ENCODE measurements at places on chromosomes 1 and 21.

GRCh38 chr1:213094446-213094845, 43.4 kb downstream of the RPS6KC1 start:
- no peak for DNase-seq

DNA sequence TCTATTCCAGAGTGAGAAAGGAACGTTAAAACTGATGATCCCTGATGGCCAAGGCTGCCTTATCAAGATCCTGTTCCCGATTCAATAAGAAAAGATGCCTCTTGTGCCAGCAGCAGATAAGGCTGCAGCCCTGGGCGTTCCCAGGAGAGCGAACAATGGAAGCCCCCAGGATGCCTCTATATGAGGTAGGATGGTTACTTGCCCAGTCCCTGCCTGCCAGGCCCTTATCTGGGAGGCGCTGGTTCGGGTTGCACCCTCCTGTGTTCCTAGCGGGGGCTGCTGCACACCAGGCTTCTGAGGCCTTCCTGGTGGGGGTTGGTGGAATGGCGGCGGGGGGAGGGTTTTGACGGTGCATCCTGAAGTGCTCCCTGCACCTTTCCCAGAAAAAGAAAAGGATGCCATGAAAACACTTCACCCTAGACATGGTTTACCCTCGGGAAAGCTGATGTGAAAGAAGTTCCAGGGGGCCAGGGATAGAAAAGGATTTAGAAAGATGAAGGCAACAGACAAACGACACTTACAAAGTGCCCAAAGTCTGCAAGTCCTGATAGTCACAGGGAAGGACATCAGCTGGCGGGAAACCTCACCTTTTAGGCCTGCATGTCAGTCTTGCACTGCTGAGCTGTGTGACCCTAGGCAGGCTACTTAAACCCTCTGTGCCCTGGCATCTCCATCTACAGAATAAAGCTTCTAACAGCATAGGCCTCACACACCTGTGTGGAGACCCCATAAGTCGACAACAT, 100.3 kb downstream of the KCNJ15 start:
- no peak for DNase-seq

GRCh38 chr1:39445573-39445972, 45.9 kb upstream of the BMP8A start:
- no peak for DNase-seq

DNA sequence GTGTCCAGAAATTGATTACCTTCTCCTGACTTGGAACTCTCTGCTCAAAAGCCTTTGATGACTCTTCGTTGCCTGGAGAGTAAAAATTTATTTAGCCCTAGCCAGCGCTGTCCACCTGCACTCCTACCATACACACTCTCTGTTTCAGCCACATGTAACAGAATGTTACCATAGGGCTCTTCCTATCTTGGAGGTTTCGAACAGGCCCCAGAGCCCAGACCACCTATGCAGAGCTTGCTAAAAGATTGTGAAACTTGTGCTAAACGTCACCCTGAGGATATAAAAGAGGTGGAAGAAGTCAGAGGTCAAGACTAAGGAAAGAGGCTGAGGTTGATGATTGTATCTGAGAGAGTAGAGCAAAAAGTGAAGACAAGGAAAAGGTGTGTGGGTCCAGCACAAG, 237.0 kb upstream of the HOOK1 start:
- DNase-seq: no peak

- DNase-seq: no peak
These were observed 100.0 kb downstream of the POFUT2 start for GRCh38 chr21:45187646-45188045.

DNA sequence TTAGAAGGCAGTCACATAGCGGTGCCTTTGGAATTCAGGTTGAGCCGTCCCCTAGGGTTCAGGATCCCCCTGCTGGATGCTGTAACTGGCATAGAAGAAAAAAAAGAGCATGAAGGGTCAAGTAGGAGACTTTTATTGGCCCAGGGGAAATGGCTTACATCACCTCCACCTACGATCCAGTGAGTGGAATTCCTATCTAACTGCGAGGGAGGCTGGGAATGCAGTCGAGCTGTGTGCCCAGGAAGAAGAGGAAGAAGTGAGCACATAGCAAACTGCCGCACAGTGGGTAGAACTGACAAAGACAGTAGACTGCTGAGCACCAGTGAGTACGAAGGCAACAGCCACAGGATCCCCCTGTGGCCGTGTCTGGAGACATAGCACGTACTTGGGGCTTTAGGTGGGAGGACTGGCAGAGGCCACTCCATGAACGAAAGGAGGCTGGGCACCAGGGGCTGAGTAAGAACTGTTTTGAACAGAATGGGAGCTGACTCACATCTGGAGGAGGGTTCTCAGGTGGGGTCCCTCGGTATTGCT, 79.2 kb downstream of the RNF220 start:
- DNase-seq: no peak

DNA sequence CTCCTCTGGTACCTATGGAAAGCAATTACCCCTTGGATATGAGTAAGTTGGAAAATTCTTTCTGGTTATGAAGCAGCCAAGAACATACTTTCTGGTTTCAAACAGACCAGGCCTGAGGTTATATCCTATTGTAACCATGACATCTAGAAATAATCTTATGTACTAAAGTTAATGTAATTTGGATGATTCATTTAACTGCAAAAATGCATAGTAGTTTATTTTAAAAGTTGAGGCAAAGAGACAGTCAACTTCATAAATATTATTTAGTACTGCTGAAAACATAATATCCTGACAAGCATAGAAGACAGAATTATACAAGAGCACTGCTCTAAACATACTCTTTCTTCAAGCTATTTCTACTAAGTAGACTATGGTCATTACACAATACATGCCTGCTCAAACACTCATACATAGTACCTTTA, 25.5 kb downstream of the ODF2L start:
- DNase-seq: no peak

DNA sequence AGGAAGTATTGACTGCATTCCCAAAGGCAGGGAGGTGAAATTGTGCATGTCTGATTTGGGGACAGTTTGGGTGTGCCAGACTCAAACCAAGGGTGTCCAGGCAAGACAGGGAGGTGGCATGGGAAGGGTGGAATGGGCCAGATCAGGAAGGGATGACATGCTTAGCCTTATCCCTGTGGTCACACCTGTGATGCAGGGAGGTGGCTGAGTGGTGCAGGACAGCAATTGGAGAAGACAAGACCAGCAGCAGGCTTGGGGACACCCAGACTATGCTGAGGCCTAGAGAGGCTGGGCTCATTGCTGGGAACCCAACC, 4.0 kb downstream of the FOXO6 start:
- DNase-seq: no peak

- DNase-seq: no peak
These were observed 865 bp downstream of the PIGC start for GRCh38 chr1:172442843-172443565.

GRCh38 chr1:187876775-187877174, 1048.0 kb downstream of the PLA2G4A start:
- no peak for DNase-seq

GRCh38 chr1:52834798-52835197, 7.8 kb upstream of the ZYG11A start:
- DNase-seq: no peak

GRCh38 chr1:102852613-102853012, 255.7 kb downstream of the COL11A1 start:
- no peak for DNase-seq

DNA sequence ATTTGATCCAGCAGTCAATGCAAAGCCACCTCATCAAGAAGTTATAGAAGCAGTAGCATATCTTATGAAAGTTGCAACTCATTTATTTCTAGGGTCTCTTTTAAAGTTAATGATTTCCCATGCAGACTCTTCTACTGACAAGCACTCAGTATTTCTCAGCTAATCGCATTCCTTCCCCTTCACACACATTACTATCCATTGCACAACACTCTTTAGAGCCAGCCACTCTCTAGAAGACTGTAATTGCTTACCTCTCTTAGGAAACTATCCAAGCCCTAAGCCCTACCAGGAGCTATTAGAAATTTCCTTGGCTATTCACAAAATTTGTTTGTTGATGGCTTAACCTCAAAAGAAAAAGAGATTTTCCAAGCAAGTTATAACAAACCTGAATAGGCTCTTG, 106.0 kb downstream of the ADAMTS1 start:
- no peak for DNase-seq

DNA sequence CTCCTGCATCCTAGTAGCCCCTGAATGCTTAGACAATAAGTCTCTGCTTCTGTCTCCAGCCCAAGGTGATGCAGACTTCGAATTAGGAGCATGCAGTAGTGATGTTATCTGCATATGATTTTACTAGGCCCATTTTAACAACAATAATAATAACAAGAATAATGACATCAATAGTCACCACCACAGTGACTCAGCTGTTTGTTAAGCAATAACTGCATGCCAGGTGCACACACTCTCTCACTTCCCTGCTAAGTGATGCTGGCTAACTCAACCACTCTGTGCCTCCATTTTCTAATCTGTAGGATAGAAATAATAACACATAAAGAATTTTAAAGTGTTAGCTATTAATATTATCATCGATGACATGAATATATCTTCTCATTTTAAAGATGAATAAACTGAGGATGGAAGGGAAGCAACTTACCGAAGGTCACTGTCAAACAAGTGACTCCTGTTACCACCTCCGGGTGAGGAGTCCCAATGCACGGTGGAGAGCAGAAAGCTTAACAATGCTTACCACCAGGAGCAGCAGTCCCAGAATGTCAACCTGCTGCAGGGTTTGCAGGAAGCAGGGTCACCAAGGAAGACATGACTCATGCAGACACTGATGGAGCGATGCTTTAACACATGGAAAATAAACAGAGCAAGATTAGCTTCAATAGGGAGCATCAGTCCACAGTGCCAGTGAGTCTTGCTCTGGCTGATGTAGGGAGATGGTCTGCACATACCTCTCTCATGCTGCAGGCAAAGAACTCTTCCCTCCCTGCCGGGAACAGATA, 290.2 kb downstream of the SPATA17 start:
- no peak for DNase-seq

Data from cerebellar nuclear complex (tissue), 1 donor.